Myocyte (in vitro differentiated cells): ENCODE measurements at places on chromosomes 2 and 18. TPM values are rescaled to one million over a fixed set of nuclear protein-coding genes. Genes with fewer than 3 reads are reported as not detected.

- DNase-seq = no peak
These were observed 6.6 kb downstream of the GALNT5 start for GRCh38 chr2:157264099-157264498.

- no peak for DNase-seq
These were observed 318.1 kb downstream of the PDE11A start for GRCh38 chr2:177754492-177754873.

DNA sequence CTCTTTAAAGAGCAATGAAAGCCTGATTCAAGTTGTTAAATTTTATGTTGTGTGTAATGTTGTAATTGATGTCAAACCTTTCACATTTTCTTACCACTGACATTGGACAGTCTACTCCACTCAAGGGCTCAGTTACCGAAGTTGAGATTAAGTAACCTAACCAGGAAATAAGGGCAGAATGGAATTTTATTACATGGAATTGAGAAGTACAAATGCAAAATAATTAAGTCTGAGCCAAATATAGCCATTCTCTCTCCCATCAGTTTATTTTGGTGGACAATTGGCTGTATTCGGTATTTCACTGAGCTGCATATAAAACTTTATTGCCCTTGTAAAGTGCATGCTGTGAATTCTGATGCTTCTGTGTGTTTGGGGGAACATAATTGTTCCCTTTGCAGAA lies 231.5 kb downstream of the TTC32 start:
- DNase-seq = no peak

KIAA2012 gene
- total RNA-seq = not detected in 2 replicates

DNA sequence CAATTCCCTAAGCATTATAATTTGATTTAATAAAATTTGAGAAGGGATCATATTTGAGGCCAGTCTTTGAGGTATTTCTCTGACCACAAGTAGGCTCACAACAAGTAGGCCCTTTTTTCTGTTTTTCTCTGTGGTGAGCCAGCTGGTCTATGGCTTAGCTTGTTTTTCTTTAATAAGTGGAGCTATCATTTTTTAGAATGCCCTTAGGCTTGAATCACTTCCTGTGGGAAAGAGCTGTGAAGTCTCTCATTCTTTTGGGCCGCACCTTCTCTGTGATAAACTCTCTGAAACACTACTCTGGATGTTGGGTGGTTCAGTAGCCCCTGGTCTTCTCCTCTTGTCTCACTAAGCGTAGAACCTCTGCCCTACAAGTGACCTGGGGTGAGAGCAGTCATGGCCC lies 235.9 kb downstream of the SUCLG1 start:
- peak; percentile 27 for DNase-seq

NCOA1 gene
- total RNA-seq = 49.2 and 83.3 TPM in 2 replicates

DNA sequence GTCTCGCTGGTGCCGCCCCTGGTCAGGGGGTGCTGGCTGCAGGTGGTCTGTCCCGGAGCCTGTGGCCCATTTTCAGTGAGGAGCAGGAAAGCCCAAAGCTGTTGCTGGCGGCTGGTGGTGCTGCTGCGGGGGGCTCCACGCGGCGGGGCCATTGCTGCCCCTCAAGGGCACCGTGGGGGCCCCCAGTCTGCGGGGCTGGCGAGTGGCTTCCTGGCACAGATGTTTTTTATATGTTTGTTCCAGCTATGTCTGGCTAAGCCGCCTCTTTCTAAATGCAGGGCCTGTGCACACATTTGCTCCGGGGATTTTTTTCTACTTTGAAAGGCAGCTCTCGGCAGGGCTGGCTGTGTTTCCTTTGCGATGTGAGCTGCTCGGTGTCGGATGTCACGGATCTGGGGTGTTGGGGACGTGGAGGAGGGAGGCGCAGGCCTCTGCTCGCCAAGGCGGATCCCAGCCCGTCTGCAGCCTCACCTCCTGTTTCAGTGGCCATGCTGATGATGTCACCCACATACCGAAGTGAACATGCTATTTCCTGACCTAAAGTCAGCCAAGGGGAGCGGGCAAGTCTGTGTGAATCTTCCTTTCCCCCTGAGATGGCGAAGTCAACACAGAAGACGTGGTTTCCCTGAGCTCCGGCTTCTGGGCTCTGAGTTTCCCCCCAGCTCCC lies 112.0 kb upstream of the CTDP1 start:
- peak; percentile 94 for DNase-seq

DNA sequence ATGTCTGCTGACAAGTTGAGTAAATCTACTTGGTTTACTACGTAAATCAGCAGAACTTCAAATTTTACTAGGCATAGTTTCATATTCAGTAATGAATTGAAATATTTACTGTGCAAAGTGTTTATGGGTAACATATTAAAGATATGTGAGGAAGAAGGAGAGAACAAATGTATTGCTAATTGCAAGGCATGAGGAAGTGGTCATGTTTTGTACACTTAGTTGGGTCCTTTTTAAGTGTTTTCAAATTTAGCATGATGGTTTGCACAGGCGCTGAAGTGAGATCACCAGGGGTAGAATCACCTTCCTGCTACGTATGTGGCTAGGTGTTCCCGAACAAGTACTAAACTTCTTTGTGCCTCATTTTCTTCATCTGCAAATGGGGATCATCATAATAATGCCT lies 1534.4 kb downstream of the LRP1B start:
- DNase-seq = no peak

DCDC2C gene
- total RNA-seq = not detected in 2 replicates

EN1 gene
- 5.1 and 8.1 TPM in 2 replicates for total RNA-seq

ARHGAP28 gene
- total RNA-seq = 14.7 and 17.8 TPM in 2 replicates

TUBB8B gene
- not detected in 2 replicates for total RNA-seq

REG3A gene
- not detected in 2 replicates for total RNA-seq

TUBA4B gene
- 0.11 TPM in 1 of 2 replicates, not detected in the other for total RNA-seq

C2orf78 gene
- total RNA-seq = not detected in 2 replicates

PMAIP1 gene
- total RNA-seq = 62.5 and 75.1 TPM in 2 replicates

TCF23 gene
- total RNA-seq = not detected in 2 replicates

GRCh38 chr2:156099382-156099781 lies 233.1 kb downstream of the NR4A2 start:
- DNase-seq = no peak

C2orf72 gene
- total RNA-seq = not detected in 2 replicates

MERTK gene
- total RNA-seq = 0.21 and 0.35 TPM in 2 replicates

DNA sequence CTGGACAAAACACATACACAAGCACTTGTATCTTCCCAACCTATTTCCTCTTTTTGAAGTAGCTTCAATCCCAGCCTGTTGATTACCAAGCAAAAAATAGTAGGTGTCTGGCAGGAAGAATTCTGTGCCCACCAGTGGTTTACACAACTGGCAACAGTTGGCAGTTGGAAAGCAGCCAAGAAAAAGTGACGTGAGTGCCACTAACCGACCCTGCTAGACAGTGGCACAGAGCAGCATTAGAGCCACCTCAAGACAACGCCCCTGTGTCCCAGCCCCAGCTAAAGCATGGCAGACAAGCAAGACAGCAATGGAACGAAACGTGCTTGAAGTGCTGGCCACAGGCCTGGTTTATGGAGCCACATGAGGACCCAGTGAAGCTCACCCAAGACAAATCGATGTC lies 379.6 kb downstream of the FBXO15 start:
- DNase-seq = no peak

BCL2 gene
- total RNA-seq = 2.2 and 4.2 TPM in 2 replicates

GRCh38 chr2:157572725-157573124 lies 55.9 kb downstream of the ACVR1C start:
- no peak for DNase-seq

DNA sequence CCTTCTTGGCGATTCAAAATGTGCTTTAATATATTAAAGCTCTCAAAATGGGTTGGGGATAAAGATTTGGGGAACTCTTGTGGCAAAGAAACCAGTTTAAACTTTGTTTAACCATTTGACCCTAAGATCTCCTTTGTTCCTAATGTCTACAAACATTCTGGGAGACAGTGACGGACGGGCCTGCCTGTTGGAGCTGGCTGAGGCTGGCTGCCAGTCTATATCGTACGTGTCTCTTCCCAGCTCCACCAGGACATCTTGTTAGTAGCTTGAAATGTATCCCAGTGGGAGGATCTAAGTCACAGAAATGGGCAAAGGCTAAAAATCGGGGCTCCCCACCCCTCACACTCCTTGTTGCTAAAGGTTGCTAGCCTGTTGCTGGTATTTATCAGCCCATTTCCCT lies 30.7 kb downstream of the ZNF532 start:
- no peak for DNase-seq

GRCh38 chr2:101003278-101003775 lies 1.2 kb downstream of the RPL31 start:
- DNase-seq = no peak

KCNE4 gene
- total RNA-seq = 27.1 and 27.9 TPM in 2 replicates

DNA sequence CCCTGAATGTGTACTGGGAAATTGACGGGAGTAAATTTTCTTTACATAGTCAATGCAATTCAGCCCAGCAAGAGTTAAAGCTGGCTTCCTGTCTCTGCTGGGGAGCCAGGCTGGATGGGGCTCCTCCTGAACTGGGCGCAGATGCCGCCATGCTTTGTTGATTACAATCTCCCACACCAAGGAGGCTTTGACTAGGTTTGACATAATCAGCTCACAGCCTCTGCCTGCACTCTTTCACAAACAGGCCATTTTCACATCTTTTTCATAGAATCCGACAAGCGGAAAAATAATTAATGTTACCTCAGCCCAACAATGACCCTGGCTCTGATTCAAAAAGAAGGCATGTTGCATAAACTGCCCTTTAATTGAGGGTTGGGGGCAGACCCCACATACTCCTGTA lies 54.3 kb downstream of the FOXI3 start:
- DNase-seq = no peak

GRCh38 chr2:28461056-28461455 lies 34.8 kb upstream of the PLB1 start:
- DNase-seq = no peak

LIMS1 gene
- 185 and 201 TPM in 2 replicates for total RNA-seq

GRCh38 chr2:217887841-217888701 lies 114.7 kb downstream of the TNS1 start:
- DNase-seq = no peak

SKOR2 gene
- total RNA-seq = not detected in 2 replicates

DNA sequence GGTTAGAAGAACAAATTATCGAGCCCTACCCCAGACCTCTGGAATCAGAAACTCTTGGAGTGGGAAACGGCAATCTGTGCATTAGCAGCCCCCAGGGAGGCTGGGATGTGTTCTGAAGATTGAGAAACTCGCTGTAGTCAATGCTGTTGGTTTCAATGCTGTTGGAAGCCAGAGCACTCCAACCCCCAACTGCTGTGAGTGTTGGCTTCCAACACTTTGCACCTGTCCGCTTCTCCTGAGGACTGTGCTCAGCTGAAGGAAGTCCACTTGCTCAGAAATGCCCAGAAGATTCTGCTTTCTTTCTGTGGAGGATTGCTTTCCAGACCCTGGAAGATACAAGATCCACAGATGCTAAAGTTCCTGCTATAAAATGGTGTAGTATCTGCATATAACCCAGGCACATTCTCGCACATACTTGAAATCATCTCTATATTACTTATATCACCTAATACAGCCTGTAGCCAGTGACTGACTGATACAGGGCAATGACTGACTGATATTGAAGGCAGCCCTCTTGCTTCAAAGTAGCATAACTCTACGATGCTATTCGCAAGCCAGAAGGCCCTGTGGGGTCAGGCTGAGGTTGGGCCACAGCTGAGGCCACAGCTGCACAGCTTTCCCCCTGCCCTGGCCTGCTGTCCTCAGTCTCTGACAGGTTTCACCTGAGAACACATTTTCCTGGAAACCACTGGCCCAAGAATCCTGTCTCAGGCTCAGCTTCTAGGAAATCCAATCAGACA lies 757.7 kb upstream of the ID2 start:
- no peak for DNase-seq

HOXD10 gene
- not detected in 2 replicates for total RNA-seq

COMMD1 gene
- total RNA-seq = 49.9 and 56.8 TPM in 2 replicates
